Activated CD4-positive, alpha-beta memory T cell treated with anti-CD3 and anti-CD28 coated beads for 36 hours (primary cell): ENCODE measurements at places on chromosomes 11 and 22. TPM values are rescaled to one million over a fixed set of nuclear protein-coding genes. Genes with fewer than 3 reads are reported as not detected.
A peak's percentile ranks its signal among the peaks of the same experiment; 100 is the strongest.

DNA sequence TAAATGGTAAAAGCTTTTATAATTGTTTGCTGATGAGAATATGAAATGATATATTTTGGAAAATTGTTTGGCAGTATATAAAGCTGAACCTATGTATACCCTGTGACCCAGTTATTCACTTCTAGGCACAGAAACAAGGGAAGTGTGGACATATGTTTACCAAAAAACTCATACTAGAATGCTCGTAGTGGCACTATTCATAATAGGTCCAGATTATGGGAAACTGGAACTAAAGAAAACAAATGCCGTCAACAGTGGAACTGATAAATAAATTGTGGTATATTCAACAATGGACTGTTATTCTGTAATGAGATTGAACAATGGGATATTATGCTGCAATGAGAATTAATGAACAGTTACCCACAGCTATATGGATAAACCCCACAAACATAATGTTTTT is 32.8 kb downstream of the CSTPP1 start:
- no peak for DNase-seq
- no peaks in the 10 kb centered on the region for H3K27me3 ChIP-seq
- no peak overlapping the region for H3K4me3 ChIP-seq
- H3K4me1 ChIP-seq, result no peaks in the 10 kb centered on the region
- no peak overlapping the region for H3K27ac ChIP-seq

GRCh38 chr11:123308077-123308476 is 113.0 kb upstream of the CLMP start:
- peaks cover 17% of the 10 kb centered on the region for H3K4me1 ChIP-seq
- no peak for DNase-seq
- H3K27ac ChIP-seq, result no peak overlapping the region

- H3K36me3 ChIP-seq, result no peaks in the 10 kb centered on the region
- H3K27me3 ChIP-seq, result no peaks in the 10 kb centered on the region
- no peak for DNase-seq
- H3K27ac ChIP-seq, result no peak overlapping the region
Observed at GRCh38 chr11:101211407-101211975, 81.9 kb upstream of the PGR start.

GRCh38 chr11:107609400-107610218 is 18.7 kb downstream of the ELMOD1 start:
- no peaks in the 10 kb centered on the region for H3K4me1 ChIP-seq
- H3K36me3 ChIP-seq, result no peaks in the 10 kb centered on the region
- DNase-seq, result no peak
- peaks cover 34% of the 10 kb centered on the region for H3K27me3 ChIP-seq
- H3K27ac ChIP-seq, result no peak overlapping the region

The BDNF gene
- not detected for total RNA-seq

DNA sequence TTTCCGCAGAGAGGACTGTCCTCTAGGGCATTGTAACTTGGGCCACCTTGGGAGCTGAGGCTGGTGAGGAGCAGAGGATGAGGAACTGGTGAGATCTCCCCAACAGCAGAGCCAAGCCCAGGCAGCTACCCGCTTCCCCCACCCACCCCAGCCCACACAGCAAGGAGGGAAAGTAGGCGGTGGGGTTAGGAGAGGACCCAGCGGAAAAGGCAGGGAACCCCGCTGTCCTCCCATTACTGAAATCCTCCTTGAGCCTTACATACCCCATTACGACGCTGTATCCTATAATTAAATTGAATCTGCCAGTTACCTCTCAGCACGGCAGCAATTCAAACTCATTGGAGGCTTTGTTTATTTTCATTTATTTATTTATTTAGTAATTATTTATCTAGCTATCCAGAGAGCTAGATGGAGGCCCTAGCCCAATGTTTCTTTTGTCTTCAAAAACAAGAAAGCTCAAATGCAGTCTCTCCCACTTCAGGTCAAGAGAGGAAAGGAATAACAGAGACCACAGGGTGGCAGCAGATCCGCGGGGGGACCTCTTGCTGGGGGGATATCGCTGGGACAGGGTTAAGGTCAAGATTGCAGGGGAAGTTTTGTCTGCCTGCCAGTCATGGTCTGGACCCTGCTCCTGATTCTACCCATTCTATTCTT is 218.0 kb downstream of the ST3GAL4 start:
- no peaks in the 10 kb centered on the region for H3K27me3 ChIP-seq
- no peak overlapping the region for H3K27ac ChIP-seq
- no peaks in the 10 kb centered on the region for H3K36me3 ChIP-seq
- DNase-seq, result no peak
- no peak overlapping the region for H3K4me3 ChIP-seq

DNA sequence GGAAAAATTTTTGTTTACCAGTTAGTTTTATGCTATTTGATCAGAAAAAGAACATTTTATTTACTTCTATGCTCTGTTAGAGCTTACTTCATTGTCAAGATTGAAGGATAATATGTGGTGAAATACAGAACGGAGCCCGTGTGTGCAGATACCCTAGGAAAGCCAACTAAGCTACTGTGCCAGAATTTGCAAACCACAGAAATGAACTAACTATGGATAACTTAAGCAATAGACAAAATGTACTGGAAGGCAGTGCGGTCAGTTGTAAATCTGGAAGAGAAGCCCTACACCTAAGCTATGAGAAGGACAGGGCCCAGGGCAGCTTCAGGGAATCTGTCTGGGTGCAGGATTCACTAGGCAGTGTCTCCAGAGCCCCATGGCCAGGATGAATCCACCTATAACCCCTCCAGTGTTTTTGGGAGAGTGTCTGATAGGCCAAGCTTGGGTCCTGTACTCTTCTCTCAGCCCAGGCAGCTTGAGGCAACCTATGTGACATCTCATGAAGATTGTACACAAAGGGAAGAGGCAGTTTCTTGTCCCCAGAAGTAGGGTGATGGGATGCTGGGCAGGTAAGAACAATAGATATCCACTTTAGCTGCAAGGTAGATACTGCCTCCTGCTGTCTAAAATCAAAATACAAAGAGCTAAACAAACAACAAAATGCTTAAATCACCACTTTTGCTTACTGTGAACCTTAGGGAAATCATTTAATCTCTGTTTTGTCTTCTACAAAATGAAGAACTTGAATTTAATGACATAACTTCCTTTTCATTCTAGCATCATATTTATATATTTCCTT is 12.1 kb downstream of the MMP7 start:
- no peaks in the 10 kb centered on the region for H3K36me3 ChIP-seq
- DNase-seq, result no peak
- no peaks in the 10 kb centered on the region for H3K4me1 ChIP-seq
- no peak overlapping the region for H3K27ac ChIP-seq

DNA sequence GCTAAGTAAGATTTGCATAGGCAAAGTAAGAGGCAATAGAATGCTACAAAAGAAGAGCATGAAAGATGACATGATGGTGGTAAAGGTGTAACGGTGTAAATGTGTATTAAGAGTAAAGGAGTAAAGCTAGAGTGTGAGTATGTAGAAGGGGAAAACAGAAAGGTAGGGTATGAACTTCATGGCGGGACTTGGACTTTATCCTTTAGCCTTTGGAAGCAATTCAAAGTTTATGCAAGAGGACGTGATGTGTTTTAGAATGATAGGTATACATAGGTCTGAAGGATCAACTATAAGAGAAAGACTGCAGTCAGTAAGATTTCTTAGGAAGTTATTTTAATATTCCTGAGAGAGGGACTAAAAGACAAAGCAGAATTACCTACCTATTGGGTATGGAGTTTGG is 358.0 kb upstream of the FAT3 start:
- H3K4me3 ChIP-seq, result no peak overlapping the region
- no peak overlapping the region for H3K27ac ChIP-seq
- H3K36me3 ChIP-seq, result no peaks in the 10 kb centered on the region
- no peaks in the 10 kb centered on the region for H3K4me1 ChIP-seq
- no peak for DNase-seq

The PNPLA5 gene
- not detected for total RNA-seq

DNA sequence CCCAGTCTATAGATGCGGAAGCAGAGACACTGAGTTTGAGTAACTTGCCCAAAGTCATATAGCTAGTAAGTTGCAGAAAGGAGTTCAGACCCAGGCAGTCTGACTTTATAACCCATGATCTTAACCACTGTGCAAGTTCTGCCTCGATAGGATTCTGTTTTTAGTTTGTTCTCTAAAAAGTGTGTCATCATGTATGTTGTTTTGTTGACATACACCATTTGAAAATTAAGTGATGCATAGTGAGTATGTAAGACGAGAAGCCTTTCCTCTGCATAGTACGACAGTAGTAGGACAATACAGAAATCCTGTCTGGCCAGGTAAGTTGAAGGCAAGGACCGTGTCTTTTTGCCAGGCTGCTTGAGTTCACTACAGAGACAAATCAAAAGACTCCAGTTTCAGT is 3.3 kb downstream of the ZC3H12C start:
- H3K27ac ChIP-seq, result no peak overlapping the region
- peaks cover 40% of the 10 kb centered on the region for H3K27me3 ChIP-seq
- DNase-seq, result no peak
- no peak overlapping the region for H3K4me3 ChIP-seq
- H3K36me3 ChIP-seq, result no peaks in the 10 kb centered on the region

The NXPE1 gene
- not detected for total RNA-seq

- no peak overlapping the region for H3K4me3 ChIP-seq
- H3K27me3 ChIP-seq, result peaks cover 11% of the 10 kb centered on the region
- H3K27ac ChIP-seq, result no peak overlapping the region
Observed at GRCh38 chr22:36923131-36923788, 9.8 kb downstream of the CSF2RB start.

DNA sequence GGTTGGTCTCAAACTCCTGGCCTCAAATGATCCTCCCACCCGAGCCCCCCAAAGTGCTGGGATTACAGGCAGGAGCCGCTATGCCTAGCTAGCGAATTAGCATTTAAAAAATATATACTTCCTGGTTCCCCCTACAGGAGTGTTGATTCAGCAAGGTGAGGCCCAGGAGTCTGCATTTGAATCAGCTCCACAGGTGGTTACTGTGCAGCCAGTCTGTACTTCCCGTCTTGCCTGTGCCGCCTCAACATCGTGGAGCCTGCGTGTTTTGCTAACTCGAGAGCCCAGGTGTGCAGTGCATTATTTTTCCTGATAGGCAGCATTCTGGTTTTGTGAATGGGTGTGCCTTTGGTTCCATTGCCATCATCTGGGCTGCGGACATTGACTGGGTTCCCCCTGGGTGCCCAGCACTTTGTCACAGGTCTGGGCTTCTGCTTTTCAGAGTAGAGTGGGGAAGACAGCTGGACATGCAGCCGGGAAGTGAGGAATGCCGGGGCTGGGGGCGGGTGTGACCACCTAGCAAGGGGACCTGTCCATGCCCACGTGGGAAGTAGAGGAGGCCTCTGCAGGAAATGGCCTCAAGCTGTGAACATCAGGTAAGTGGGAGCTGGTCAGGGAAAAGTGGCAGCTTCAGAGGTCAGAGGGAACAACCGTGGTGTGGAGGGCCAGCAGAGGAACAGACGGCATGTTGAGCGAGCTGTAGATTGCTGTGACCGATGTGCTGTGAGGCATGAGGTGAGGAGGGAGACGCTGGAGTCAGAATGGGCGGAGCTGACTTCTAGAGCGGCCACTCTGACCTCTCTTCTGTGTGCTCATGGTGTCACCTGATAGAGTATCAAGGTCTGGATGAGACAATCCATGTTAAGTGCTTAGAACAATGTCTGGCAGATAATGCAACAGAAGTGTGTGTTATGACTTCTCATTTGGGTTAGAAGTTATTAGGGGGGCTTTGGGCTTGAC is 42.2 kb downstream of the PPFIA1 start:
- H3K4me3 ChIP-seq, result no peak overlapping the region
- no peak overlapping the region for H3K27ac ChIP-seq
- H3K27me3 ChIP-seq, result no peaks in the 10 kb centered on the region

DNA sequence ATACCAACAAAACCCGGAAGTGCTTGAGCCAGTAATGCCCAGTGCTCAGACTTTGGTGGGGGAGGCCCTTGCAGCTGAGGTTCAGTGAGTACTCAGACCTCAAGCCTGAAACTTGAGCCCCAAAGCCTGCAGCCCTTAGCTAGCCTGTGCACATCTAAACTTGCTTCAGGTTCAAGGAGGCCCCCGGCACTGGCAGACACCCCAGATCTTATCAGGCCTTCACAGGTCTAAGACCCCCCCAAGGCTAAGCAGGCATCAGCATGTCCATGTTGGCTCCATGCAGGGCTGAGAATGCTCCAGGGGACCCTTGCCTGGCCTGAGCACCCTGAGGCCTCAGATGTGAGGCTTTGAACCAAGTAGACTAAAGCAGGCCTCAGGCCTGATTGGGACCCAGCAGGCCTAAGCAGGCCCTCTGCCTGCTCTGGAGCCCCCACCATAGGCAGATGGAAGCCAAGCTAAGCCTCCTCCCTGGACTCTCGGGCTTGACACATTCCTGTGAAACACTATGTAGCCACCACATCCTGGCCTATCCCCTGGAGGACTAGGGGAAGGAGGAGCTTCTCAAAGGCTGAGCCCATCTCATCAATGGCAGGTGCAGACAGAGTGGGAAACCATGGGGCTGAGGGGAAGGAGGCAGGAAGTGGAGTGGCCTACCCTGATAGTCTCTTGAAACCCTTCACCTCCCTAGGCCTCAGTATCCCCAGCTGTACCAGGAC is 1.2 kb upstream of the CASTOR1 start:
- no peaks in the 10 kb centered on the region for H3K27me3 ChIP-seq
- H3K4me3 ChIP-seq, result peak overlapping the region; percentile 76

DNA sequence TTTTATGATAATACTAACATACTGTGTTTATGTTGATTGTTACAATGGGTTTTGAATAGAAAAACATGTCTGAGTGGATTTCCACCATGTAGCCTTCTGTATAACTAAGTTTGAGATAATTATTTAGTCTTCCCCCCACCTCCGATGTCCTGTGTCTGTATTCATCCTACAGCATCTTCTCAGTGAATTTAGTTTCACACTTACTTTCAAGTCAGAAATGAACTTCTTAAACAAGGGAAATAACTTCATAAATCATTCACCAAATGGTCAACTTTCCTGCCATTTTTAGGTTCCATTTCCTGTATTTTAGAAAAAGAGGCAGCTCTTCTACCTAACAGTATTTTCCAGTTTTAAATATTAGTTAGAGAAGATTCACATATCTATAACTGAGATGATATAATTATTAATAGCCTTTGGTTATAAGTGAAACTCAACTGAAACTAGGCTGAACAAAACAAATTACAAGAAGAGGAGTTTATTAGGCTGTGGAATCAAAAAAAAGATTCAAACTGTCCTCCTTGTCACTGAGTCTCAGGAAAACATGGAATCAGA is 3.5 kb downstream of the OR51B5 start:
- DNase-seq, result no peak
- no peak overlapping the region for H3K27ac ChIP-seq
- H3K4me1 ChIP-seq, result no peaks in the 10 kb centered on the region
- H3K27me3 ChIP-seq, result peaks cover 3% of the 10 kb centered on the region

The NEU3 gene
- 14.3 TPM for total RNA-seq

- peaks cover 3% of the 10 kb centered on the region for H3K36me3 ChIP-seq
- H3K4me3 ChIP-seq, result no peak overlapping the region
- no peaks in the 10 kb centered on the region for H3K27me3 ChIP-seq
- H3K4me1 ChIP-seq, result peaks cover 11% of the 10 kb centered on the region
- DNase-seq, result no peak
Observed at GRCh38 chr11:67320011-67320410, 16.7 kb downstream of the SSH3 start.
